ENCODE measurements at places on chromosomes 6 and 20.
A peak's percentile ranks its signal among the peaks of the same experiment; 100 is the strongest.

GRCh38 chr6:152050451-152051195, 243.1 kb downstream of the ESR1 start:
- DNase-seq, result no peak

- peak; percentile 52 for DNase-seq
Observed at GRCh38 chr20:2398449-2398848, 17.7 kb downstream of the TGM6 start.

DNA sequence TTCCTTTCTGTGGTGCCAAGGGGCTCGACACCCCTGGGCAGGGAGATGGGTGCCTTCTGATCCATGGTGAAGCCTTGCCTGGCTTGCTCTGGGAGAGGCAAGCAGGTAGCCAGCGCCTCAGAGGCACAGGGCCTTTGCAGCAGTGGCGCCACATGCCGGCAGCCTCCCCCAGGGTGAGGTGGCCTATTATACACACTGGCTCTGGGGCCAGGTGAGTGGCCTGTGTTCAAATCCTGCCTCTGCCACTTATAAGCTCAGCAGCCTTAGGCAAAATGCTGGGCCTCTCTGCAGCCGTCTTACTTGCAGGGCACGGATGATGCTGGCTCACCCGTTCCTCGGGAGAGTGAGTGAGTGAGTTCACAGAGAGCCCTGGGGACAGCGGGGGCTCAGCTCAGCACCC, 176.9 kb downstream of the TFAP2C start:
- no peak for DNase-seq

DNA sequence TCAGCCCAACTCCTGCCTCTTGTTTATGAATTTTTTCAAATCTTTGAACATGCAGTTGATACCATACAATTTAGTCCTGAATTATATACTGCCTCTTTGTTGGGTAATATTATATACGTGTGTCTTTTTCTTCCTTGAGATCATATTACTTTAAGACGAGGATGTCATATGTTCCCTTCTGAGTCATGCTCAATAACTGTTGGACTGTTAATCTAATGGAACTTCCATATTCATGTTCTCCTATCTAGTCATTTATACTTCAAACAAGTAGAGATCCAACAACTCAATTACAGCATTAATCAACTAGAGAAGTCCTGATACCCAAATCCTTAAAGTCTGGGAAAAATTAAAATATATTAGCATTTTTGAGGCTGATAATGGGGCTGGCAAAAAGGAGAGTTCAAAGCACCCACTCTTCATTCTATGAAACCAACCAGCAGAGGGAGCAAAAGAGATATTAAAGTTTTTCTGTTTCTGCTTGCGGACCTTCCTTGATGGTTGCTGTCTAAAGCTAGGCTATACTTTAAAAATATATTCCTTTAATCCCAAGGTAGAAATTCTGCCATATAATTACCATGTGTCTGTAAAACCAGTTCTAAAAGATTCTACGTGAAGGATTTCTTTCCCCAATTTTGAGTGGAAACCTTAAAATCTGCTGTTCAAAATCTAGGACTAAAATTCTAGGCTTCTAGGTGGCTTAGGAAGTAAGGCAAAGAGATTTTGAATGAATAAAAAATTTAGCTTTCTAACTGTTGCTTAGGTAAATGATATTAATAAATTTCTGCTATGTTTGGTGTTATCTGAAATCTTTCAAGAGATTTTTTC, 498.9 kb downstream of the BCKDHB start:
- DNase-seq, result peak; percentile 46

GRCh38 chr6:74357321-74357720, 661.3 kb downstream of the CD109 start:
- DNase-seq, result no peak

DNA sequence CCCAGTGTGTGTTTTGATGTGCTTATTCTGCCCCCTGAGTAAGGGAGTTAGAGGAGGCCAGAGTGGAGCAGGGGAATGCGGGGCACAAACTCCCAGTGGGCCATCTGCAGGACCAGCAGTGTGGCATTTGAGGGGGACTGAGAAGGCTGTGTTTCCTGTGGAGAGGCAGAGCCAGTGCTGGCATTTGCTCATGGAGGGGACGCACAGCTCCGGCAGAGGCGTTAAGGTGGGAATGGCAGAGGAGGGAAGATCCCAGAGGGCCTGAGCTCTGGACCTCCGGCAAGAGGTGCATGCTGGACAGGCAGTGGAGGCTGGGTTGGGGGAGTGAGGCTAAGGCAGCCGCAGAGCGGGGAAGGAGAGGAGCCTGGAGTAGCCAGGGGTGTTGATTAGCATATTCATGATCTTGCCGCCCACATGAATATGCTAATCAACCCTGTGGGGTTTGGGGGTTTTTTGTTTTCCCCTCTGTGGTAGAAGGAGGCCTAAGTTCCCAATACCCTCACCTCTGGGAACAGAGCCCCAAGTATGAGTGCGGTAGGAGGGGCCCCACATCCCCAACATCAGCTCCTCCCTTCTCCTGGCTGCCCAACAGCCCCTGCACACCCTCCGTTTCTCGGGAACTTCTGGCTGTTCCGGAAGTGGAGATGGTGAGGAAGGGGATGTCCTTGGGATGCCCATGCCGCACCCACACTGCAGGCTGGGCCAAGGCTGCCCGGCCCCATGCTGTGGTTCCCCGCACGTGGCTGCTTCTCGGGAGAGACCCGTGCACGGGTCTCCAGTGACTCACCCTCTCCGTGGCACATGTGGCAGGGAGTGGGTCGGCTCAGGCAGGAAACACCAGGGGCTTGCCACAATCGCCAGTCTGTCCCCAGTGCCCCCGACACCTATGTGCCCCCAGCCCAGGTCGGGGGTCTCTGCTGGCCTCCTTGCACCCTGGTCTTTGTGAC, 33.8 kb downstream of the DLGAP4 start:
- no peak for DNase-seq

- no peak for DNase-seq
Observed at GRCh38 chr6:19866985-19867627, 29.9 kb downstream of the ID4 start.

GRCh38 chr6:132465530-132466485, 47.1 kb downstream of the STX7 start:
- peak; percentile 13 for DNase-seq

GRCh38 chr6:8059129-8059528, 5.1 kb downstream of the BLOC1S5 start:
- DNase-seq, result peak; percentile 53

- DNase-seq, result peak; percentile 67
Observed at GRCh38 chr6:130962966-130963365, 100.1 kb downstream of the EPB41L2 start.

- DNase-seq, result no peak
Observed at GRCh38 chr20:12077875-12078274, 160.2 kb downstream of the BTBD3 start.

- DNase-seq, result no peak
Observed at GRCh38 chr20:32320305-32320704, 37.8 kb upstream of the ASXL1 start.

DNA sequence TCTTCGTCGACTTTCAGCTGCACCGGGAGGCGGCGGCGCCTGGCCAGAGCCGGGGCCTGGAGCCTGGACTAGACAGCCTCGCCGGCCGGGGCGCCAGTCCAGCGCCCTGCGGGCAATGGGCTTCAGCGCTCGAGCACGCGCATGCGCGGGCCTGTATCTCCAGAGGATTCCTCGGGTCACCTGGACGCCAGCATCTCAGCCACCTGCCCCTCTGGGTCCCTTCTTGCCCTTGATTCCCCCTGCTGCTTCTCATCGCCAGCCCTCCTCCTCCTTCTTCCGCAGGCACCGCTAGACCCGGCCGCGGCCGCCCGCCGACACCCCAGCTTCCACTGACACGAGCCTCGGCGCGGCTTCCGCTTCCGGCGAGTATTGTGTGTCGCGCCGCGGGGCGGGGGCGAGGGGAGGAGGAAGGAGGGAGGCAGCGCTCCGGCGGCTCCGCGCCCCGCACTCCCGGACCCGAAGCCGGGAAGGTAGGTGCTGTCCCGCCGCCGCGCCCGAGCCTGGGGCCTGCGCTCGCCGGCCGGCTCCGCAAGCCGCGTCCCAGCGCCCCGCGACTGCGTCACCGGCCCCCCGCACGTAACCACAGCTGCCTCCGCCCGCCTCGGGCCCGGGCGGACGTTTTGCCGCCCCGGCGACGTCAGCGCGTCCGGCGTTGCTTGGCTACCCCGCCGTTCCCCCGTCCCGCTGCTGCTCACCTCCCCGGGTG, at the start of gene TRIM39:
Gene TRIM39 (plus strand): TSS at position 402 of the 706 bp plus-strand sequence. CDS start 2,391 bp downstream, outside the sequence.
- peak; percentile 87 for DNase-seq

DNA sequence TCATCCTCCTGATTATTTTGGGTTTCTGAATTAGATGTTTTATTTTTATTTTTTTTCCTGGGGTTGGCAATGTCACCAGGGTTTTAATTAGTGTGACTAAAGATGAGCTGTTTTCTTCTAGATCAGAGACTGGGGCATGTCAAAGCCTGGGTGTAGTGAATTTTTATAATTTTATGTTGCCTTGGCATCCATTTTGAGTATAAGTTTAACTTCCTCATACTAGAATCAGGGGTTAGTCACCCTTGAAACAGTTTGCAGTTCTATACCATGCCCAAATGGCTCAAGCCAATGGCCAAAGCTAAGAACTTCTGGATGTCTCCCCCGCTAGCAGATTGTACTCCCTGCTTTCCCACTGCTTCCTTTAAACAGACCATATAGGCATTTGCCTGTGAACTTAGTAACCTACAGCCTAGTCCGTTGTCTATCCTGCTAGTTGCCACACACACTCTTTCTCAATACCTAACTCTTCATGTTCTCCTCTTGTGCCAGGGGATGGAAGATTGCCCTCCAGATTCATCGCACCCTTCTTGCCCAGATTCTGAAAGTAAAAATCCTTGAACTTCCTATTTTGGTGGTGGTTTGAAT, 54.5 kb downstream of the KIAA0408 start:
- DNase-seq, result peak; percentile 13

- DNase-seq, result no peak
Observed at GRCh38 chr6:57195457-57195856, 23.3 kb downstream of the BAG2 start.

DNA sequence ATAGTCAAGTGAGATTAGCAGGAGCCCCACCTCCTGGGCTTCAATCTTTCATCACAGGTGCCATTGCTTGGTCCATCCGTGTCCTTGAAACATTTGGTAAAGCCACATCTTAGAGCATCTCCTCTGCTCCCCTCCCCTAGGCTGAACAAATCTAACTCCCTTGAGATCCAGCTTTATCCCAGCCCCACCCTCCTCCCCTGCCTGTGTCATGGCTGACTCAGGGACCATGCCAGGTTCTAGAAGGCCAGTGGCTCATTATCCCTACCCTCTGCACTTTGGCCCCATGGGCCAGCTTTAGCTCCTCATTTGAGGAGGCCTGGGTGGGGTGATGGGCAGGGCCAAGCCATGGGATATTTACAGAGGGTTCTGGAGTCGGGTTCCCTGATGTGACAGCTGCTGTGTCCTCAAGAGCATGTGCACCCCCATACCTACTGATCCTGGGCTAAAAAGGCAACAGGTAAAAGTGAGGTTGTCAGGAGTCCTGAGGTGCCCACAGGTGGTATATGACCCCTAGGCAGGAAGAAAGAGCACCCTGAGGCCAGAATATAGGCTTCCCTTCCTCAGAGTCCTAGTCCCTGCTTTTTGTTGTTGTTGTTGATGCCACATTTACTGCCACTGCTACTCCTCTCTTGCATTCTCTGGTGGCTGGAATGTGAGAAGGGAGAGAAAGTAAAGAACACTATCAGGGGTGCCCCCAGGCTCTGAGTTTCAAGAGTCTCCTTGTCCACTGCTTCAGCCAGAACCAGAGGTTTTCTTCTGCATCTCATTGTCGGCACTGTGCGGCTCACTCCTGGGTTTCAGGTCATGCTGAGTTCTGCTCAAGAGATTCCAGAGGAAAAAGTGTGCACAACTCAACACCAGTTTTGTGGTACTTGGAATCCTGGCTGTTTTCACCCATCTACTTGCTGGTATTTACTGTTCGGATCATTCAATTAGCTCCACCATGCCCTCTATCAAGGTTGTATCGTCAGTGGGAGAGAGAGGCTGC, 228.4 kb downstream of the LRFN2 start:
- no peak for DNase-seq

DNA sequence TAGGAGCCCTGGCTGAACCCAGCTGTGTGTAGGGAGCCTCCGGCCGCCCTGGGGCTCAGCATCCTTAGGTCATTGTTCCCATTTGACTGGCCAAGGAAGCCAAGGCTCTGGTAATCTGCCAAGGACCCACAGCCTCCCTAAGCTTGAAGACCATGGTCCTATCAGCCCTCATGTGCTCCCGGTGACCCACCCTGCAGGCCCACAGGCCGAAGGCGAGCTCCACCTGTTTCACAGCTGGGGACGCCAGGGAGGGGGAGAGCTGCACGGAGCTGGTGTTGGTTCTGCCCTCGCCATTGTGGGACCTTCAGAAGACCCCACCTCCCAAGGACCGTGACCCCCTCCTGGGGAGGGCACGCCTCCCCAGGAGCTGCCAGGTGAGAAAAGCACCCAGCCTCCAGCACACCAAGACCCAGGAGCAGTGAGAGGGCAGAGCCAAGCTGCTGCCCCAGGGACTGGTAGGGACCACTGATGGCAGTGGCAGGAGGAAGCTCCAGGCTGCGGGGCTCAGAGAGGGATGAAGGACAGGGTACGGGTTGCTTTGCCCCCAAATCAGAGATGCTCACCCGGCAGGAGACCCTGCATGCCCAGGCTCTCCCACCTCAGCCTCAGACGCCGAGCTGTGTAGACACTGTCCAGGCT, 30.7 kb upstream of the MRGBP start:
- DNase-seq, result no peak

GRCh38 chr6:115634131-115634530, 426.6 kb downstream of the FRK start:
- DNase-seq, result no peak

Measured in inflammatory macrophage treated with lipopolysaccharide for 4 hours (primary cell).